Activated T-helper 1 cell treated with anti-CD3 and anti-CD28 coated beads, Interleukin-12 subunit alpha, Interleukin-12 subunit beta, Interleukin-2, Interleukin-4 antibody, amounts not matched to agents 30 ng/mL and 10 ng/mL and 1 ng/mL, durations not matched to agents 14 hours and 24 hours and 36 hours (primary cell): ENCODE measurements at places on chromosomes 11 and 22.

DNA sequence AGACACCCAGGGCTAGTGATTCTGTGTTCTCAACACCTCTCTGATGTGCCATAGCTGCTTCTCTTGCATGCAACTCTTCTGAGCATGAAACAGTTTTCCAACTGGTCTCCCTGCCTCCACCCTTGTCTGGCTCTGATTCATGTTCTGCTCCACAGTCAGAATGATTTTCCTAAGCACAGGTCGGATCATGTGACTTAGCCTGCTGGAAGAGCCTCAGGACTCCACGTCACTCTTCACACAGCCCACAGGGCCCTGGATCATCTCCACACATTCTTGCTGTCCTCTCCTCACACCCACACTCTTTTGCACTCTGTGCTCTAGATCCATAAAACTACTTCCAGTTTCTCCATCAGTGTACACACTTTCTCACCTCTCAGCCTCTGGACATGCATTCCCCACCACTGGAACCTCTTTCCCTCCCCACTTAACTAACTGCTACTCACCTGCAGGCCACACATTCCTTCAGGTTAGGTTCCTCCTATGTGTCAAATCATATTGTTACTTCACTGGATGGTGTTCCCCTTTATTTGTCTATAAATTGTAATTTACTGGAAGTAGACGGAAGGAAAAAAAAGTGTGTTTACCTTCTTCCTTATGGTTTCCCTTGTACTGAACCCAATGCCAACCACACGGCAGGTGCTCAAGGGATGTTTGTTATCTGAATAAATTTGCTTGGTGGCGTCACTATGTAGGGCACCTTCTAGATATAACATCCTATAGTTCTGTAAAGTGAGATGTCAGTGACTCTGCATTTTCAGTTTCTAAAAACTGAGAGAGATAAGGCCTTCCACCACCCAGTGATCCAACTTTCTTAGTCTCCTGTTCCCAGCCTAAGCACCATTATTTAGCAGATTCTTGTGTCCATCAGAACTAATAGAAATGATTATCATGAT, 133.7 kb downstream of the ETS1 start:
- DNase-seq = no peak

DNA sequence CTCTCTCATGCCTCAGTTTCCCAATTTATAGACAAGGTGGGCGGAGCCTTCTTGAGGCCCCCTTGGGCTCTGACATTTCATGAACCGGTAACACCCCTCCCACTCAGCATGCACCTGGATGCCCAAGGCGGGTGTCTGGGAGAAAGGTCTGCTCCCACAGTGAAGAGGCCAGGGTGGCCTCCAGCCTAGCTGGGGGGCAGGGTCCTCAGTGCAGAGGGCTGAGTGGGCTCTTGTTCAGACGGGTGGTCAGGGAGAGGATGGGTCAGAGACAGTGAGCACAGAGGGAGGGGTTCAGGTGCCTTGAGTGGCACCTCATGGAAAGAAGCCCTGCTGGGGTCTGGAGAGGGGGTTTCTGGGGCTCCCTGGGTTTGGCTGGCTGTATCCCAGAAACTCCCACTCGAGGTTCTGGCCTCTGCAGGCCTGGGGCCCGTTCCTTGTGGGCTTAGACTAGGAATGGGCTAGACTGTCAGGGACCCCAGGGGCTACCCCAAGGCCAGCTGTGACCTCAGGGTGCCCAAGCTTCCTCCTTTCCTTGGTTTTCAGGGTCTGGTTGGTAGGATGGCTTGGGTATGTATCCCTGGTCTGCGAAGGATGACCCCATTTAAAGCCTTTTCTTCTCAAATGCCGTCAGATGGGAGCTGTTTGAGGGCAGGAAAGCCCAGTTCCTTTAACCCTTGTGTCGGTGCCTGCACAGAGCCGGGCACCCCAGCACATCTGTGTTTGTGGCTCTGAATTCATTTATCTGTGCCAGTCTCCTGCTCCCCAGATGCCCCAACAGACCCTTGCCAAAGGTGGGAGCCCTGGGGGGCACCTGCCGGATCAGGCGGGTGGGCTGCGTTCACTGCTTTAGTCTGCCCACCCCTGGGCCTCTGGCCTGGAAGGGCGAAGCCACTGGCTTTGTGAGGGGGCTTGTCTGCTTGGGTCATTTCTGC, 1.2 kb downstream of the SYNGR1 start:
- DNase-seq = no peak

DNA sequence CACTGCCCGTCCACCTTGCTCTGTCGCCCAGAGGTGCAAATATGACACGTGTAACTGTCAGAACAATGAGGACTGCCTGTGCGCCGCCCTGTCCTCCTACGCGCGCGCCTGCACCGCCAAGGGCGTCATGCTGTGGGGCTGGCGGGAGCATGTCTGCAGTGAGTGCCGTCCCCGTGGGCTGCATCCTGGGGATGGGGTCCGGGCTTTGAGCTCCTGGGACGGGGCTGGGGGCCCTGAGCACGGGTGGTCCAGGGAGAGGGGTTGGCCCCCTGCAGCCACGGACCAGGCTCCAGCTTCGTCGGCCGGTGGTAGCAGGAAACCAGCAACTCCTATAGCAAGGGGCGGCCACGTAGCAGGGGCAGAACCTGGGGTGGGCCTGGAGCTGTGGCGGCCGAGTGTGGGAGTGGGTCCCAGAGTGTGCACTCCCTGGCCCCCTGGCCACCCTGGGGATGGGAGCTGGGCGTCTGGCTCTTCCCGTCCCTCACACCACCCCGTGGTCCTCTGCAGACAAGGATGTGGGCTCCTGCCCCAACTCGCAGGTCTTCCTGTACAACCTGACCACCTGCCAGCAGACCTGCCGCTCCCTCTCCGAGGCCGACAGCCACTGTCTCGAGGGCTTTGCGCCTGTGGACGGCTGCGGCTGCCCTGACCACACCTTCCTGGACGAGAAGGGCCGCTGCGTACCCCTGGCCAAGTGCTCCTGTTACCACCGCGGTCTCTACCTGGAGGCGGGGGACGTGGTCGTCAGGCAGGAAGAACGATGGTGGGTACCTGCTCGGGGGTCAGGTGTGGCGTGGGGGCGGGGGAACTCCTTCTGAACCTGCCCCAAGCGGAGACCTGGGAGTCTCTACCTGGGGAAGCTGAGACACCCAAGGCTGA, 10.1 kb downstream of the MUC2 start:
- DNase-seq = no peak

DNA sequence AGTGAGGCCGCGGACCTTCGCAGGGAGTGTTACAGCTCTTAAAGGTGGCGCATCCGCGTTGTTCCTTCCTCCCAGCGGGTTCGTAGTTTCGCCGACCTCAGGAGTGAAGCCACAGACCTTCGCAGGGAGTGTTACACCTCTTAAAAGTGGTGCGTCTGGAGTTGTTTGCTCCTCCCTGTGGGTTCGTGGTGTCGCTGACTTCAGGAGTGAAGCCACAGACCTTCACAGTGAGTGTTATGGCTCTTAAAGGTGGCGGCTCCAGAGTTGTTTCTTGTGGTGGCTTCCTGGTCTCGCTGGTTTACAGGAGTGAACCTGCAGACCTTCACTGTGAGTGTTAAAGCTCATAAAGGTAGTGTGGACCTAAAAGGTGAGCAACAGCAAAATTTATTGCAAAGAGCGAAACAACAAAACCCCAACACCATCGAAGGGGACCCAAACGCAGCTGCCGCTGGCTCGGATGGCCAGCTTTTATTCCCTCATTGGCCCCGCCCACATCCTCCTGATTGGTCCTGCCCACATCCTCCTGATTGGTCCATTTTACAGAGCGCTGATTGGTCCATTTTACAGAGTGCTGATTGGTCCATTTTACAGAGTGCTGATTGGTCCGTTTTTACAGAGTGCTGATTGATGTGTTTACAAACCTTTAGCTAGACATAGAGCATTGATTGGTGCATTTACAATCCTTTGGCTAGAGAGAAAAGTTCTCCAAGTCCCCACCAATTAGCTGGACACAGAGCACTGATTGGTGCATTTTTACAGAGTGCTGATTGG, 1.2 kb upstream of the TMEM45B start:
- peak; percentile 57 for DNase-seq

DNA sequence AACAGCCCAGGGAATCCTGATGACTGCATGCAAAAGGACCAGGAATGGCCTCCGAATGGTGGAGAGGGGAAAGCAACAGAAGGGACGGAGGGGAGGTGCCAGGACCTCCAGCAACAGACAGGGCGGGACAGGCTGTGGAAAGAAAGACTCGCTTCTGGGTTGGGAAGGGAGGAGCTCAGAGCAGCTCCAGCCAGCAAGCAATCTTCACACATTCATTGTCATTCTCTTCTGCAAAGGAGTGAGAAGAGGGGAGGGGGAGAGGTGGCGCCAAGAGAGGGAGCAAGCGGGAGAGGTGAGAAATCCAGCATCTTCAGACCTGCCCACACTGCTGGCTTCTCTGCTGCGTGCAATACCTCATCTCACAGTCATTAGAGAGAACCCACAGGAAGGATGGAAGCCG, 509.0 kb downstream of the BUD13 start:
- no peak for DNase-seq

GRCh38 chr11:5846701-5847100, 5.0 kb upstream of the OR52E6 start:
- no peak for DNase-seq

DNA sequence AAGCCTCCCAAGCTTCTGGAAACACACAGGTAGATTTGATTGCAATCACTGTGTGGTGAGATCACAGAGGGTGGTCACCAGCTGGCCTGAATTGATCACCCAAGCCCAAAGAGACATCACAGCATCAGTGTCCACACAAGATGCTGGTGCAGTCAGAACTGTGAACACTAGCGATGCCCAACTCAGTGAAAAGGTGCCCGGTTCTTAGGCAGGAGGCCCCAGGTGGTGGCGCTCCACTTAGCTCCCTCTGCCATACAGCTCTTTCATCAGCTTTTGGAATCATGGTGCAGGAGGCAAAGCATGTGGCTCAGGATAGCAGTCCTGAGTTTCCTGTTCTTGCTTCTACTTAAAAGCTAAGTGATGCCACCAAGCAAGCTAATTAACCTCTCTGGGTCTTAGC, 11.1 kb downstream of the DGCR2 start:
- DNase-seq = no peak

GRCh38 chr11:76397383-76397782, 16.3 kb downstream of the GVQW3 start:
- no peak for DNase-seq

GRCh38 chr22:31922534-31922933, 21.8 kb upstream of the YWHAH start:
- no peak for DNase-seq

DNA sequence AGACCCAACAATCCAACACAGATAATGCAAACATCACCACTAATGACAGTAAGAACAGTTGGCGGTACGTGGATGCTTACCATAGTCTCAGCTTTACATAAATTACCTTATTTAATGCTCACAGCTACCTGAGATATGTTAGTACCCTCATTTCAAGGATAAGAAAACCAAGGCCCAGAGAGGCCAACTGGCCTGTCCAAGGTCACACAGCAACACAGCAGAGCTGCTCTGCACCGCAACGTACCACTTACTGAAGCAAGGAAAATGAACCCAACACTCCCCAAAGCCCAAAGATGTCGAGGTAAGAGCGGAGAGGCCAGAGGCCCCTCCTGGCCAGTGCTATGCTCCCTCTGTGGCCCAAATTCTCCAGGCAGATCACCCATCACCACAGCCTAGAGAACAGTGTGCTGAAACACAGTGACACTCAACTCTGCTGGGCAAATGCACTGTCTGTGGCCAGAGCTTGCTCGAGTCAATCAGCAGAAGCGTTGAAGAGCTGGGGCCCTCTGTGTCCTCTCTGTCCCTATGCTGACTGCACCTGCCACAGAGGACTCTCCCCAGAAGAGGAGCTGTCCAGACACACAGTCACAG, 14.0 kb downstream of the SHANK2 start:
- no peak for DNase-seq

DNA sequence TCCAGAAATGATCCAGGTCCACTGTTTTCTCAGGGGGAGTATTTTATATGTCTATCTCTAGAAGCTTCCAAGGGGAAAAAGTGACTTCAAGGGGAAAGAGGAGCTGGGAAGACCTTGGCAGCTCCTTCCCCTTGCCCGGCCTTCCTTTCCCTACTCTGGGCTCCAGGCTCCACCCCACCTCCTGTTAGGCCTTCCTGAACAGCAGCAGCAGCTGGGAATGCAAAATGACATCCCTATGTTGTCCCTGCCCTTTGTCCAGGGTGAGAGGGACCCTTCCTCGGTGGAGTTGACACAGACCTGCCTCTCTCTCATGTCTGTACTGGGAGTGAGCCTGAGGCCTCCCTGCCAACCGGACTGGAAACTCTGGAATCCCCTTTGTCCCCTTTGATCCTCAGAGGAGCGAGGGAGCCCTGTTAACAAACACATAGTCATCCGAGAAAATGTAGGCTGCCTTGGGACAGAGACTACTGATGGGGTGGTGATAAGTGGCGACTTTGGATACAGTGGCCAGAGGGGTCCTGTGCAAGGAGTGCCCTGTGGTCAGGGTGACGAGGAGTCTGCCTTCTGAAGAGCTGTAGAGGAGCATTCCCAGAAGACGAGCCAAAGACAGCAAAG, 9.0 kb upstream of the MALAT1 start:
- DNase-seq = no peak

GRCh38 chr22:44363980-44364750, 51.4 kb upstream of the SHISAL1 start:
- DNase-seq = no peak

- no peak for DNase-seq
Observed at GRCh38 chr11:8705146-8705545, 22.6 kb downstream of the RPL27A start.

- DNase-seq = no peak
Observed at GRCh38 chr11:45045683-45046471, 95.2 kb upstream of the TP53I11 start.

DNA sequence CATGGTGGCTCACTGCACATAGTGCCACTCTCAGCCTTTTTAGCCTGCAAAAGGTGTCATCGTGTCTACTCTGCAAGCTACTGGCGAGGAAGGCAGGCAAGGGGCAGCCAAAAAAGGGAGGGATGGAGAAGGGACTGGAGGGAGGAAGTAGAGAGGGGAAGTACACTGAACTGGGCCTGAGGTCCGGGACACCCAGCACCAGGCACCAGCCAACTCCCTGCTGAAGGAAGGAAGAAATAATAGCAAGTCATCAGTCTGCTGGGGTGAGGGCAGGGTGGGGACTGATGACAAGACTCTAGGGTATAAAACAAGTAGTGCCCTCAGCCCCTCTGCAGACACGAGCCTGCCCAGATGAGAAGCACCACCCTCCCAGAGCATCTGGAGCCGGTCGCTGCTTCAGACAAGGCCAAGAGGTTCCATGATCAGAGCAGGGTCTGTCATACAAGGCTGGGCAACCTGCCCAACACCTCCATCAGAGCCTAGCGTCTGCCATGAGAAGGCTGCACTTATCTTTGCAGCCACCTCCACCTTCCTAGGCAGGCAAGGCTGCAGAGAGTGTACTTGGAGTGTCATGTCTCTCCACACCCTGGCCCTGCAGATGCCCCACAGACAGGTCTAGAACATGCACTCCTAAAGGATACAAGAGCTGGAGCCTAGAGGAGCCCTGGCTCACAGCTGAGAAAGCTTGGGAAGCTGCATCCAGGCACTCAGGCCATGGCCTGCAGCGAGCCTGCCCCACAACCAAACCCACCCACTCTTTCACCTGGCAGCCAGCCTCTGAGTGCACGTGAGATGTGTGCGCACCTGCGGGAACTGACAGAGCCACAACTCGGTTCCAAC, 9.0 kb upstream of the COMT start:
- DNase-seq = no peak

- no peak for DNase-seq
Observed at GRCh38 chr11:34897171-34897870, 18.9 kb downstream of the APIP start.
